Activated CD4-positive, alpha-beta T cell treated with anti-CD3 and anti-CD28 coated beads, Interleukin-2, Interleukin-6, amounts not matched to agents 100 ng/mL and 50 ng/mL, durations not matched to agents 16 hours and 8 hours (primary cell): ENCODE measurements at places on chromosomes 3 and 15.

DNA sequence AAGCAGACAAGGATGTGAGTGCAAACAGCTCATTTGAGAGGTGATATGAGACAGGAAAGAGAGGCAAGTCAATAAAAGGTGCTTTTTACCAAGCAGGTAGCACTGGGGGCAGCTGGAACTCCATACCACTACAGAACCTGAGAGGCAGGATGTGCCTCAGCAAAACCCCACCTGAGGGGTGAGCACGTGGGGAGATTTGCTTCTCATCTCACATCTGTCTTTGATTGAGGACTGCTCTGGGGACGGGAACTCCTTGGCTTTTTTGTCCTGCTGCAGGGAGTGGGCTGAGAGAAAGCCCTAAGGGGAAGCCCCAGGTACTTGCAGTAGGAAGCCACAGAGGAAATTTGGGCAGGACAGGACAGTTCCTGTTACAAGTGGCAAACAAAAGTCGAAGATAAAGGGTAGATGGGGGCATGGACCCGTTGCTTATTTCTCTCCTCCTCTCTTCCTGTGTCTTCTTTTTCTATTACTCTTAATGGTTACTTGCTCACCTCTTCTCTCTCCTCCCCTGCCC lies 27.1 kb downstream of the CFAP161 start:
- no peak for DNase-seq

DNA sequence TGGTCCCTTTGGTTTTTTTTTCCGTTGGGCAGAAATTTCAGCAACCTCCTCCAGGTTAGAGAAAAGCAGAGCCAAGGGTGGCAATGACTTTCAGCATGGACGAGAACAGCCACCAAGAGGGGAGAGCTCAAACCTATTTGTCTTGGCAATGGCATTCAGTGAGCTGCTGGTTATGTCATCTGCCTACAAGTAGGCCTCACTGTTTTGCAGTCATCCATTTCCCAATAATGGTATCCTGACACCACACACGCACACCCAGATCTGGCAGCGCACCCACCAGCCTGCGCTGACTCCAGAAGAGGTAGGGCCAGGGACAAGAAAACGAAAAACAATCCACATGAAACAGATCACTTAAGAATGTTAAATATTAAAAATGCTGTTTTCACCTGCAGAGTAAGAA lies 92.3 kb downstream of the MAGI1 start:
- DNase-seq, result no peak

- DNase-seq, result no peak
Observed at GRCh38 chr15:65611888-65612615, 1.1 kb upstream of the INTS14 start.

GRCh38 chr3:14336749-14337598 lies 65.4 kb upstream of the SLC6A6 start:
- DNase-seq, result no peak

GRCh38 chr15:36156879-36157427 lies 422.5 kb upstream of the CDIN1 start:
- DNase-seq, result no peak

DNA sequence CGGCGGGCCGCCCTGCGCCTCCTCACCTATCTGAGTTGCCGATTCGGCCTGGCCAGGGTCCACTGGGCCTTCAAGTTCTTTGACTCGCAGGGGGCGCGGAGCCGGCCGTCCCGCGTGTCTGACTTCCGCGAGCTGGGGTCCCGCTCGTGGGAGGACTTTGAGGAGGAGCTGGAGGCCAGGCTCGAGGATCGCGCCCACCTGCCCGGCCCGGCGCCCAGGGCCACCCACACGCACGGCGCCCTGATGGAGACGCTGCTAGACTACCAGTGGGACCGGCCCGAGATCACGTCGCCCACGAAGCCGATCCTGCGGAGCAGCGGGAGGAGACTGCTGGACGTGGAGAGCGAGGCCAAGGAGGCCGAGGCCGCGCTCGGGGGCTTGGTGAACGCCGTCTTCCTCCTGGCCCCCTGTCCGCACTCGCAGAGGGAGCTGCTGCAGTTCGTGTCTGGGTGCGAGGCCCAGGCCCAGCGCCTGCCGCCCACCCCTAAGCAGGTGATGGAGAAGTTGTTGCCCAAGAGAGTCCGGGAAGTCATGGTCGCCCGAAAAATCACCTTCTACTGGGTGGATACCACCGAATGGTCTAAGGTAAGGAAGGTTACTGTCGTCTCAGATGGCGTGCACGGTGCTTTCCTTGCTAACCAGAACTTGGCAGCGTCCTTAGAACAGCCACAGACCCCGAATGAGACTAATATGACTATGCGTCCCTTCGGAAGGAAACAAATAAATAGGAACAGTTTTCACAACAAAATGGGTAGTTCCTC lies 567 bp downstream of the TICRR start:
- DNase-seq, result peak; percentile 25

GRCh38 chr15:49215768-49216739 lies 46.0 kb downstream of the GALK2 start:
- no peak for DNase-seq

DNA sequence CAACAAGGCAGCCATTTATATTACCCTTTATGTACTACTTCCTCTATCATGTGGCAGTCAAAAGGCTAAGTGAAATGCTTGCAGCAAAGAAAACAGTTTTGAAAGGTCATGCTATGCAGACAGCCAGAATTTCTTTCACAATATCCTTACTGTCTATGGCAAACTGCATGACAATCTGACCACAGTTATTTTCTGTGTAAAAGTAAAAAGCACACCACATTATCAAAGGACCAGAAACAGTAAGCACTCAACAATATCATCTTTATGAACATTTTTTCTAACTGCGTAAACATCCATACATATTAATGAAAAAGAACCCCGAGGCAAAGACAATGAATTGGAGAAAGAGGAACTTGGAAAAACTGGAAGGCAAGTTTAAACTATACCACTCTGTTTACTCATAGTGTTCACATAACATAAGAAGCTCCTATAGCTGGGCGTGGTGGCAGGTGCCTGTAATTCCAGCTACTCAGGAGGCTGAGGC lies 47.9 kb downstream of the PIK3CB start:
- no peak for DNase-seq

DNA sequence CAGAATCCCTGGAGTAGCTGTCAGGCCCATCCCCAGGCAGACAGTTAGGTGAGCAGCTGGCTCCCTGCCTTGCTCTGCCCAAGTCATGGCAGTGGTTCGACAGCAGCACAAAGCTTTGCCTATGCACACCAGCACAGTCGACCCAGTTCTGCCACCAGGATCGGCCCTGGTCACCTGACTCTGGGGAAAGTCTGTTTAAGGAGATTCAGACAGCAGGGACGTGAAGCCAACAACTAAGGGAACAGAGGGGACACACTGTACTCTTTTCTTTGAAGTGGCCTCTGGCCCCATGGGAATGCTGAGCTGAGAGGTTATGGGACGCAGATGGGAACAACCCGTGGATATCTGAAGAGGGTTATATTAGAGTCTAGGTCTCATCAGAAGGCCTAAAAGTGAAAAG lies 134.8 kb downstream of the CHDH start:
- DNase-seq, result no peak

GRCh38 chr3:47512416-47513124 lies 942 bp downstream of the ELP6 start:
- peak; percentile 25 for DNase-seq

- DNase-seq, result no peak
Observed at GRCh38 chr15:99955532-99955931, 222.3 kb upstream of the LYSMD4 start.

DNA sequence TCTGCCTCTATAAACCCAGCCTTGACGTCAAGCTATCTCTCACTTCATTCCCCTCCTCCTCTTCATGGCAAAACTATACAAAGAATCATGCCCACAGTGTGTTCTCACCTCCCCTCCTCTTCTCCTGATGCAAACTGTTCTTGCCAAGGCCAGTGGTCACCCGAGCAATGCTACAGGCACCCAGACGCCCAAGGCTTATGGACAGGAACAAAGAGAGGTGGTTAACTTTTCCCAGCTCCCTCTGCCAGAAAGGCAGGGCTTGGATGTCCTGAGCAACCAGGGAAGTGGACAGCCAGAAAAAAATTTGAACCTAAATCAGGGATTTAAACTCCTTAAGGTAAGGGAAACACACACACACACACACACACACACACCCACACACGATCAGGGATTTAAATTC lies 5.1 kb downstream of the SLC41A3 start:
- DNase-seq, result no peak

DNA sequence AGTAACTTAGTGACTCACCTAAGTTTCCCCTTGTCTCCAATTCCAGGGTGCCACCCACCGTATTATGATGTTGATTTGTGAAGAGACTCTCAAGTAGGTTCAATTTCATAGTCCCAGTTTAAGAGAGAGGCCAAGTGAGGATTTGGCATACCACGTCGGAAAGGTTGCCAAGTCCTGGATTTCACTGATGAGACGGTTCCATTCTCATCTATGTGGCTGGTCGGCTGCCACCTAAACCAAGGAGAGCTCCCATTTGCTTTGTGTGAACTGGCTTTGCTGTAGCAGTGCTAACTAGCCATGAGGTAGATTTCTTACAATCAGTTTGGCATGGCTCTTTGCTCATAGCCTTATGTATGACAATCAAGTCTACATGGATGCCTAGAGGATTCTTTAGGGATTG lies 653.6 kb downstream of the NLGN1 start:
- DNase-seq, result no peak
